ENCODE measurements at places on chromosomes 6 and 20. TPM values are rescaled to one million over a fixed set of nuclear protein-coding genes. Genes with fewer than 3 reads are reported as not detected.

TMEM244 gene
- total RNA-seq = not detected

HLA-DOB gene
- not detected for total RNA-seq

TFAP2A gene
- total RNA-seq = 0.78 TPM

CTCFL gene
- total RNA-seq = not detected

MED20 gene
- total RNA-seq = 5.6 TPM

SLC22A3 gene
- total RNA-seq = 144 TPM

PPP1R10 gene
- total RNA-seq = 28.7 TPM

CCN6 gene
- total RNA-seq = not detected

- peak overlapping the region; percentile 37 for H3K4me3 ChIP-seq
- no peaks in the 10 kb centered on the region for H3K36me3 ChIP-seq
- no peaks in the 10 kb centered on the region for H3K27me3 ChIP-seq
- peak overlapping the region; percentile 87 for H3K27ac ChIP-seq
- peaks cover 71% of the 10 kb centered on the region for H3K4me1 ChIP-seq
Observed at GRCh38 chr6:143746202-143747119, 68.7 kb downstream of the PHACTR2 start.

DNA sequence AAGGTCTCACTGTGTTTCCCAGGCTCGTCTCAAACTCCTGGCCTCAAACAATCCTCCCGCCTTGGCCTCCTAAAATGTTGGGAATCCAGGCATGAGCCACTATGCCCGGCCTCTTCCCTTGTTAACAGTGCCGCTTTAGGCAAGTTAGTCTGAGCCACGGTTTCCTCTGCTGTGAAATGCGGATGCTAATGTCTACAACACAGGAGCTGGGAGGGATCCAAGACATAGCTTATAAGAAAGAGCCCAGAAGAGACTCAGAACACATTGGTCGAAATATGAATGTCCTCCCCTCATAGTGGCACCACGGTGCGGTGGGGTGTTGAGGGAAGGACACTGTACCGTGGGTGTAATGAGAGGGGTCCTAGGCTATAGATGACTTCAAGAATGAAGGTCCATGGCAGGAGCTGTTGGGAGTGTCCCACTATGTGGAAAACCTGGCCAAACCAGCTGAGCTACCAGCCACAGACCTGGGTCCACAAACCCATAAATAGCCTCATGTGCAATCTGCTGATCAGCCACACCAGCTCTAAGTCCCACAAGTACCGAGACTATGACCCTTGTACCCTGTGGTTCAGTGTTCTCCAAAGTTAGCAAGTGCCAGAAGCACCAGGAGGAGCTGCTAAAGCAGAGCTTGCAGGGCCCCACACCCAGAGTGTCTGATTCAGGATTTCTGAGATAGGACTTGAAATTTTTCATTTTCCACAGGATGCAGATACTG lies 57.8 kb upstream of the ZFAND3 start:
- no peak overlapping the region for H3K4me3 ChIP-seq
- no peak overlapping the region for H3K27ac ChIP-seq
- H3K27me3 ChIP-seq = no peaks in the 10 kb centered on the region
- no peak for DNase-seq
- H3K4me1 ChIP-seq = no peaks in the 10 kb centered on the region
- H3K36me3 ChIP-seq = no peaks in the 10 kb centered on the region

DNA sequence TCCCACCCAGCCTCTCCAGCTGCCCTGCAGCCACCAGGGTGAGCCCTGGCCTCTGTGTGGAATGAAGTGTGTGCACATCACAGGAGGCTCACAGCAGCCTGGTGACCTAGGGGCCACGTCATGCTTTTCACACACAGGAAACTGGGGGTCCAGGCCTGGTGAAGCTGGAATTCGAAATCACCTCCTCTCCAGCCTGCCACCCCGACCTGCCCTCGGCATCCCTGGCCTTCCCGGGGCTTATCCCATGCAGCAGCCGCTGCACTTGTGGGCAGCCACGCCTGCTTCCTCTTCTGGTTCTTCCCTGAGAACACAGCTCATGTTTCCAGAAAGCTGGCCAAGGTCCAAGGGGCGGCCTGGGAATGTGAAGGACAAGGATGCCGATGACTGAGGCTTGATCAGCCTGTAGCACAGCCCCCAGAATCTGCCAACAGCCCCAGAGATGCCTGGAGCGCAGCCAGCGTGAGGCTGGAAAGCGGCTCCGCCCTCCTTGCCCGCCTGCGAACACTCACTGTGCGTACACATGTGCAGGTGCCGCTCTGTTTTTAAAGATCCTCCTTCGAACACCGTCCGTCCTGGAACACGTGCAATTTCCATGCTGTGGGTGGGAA lies 4.2 kb upstream of the NTSR1 start:
- no peak overlapping the region for H3K4me3 ChIP-seq
- DNase-seq = peak; percentile 41
- H3K4me1 ChIP-seq = peaks cover 4% of the 10 kb centered on the region
- no peak overlapping the region for H3K27ac ChIP-seq
- H3K36me3 ChIP-seq = no peaks in the 10 kb centered on the region
- no peaks in the 10 kb centered on the region for H3K27me3 ChIP-seq

DNA sequence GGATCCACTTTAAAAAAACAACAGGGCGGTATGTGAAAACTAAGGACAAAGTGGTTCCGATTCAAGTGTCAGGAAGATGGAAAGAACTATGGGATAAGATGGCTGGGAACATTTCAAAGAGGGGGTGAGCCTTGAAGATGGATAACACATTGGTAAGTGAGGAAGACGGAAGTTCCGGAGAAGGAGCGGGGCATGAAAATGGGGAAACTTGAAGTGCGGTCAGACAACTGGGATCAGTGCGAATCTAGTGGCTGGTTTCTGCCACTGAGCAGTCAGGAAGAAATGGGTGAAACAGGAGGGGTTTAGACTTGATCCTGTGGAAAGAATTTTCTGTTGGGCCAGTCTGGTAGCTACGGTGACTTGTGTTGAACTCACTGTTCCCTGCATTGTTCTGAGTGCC lies 1.2 kb downstream of the NAA20 start:
- H3K36me3 ChIP-seq = no peaks in the 10 kb centered on the region
- H3K4me1 ChIP-seq = peaks cover 10% of the 10 kb centered on the region
- no peak for DNase-seq
- peak overlapping the region; percentile 92 for H3K4me3 ChIP-seq
- H3K27me3 ChIP-seq = no peaks in the 10 kb centered on the region

GRCh38 chr6:88914895-88915598 lies 48.4 kb downstream of the RNGTT start:
- no peak overlapping the region for H3K4me3 ChIP-seq
- no peaks in the 10 kb centered on the region for H3K36me3 ChIP-seq
- H3K27me3 ChIP-seq = no peaks in the 10 kb centered on the region
- H3K4me1 ChIP-seq = peaks cover 12% of the 10 kb centered on the region
- DNase-seq = no peak
- H3K27ac ChIP-seq = no peak overlapping the region

GRCh38 chr20:50098259-50098658 lies 14.7 kb downstream of the UBE2V1 start:
- H3K4me3 ChIP-seq = no peak overlapping the region
- no peak for DNase-seq
- no peak overlapping the region for H3K27ac ChIP-seq
- no peaks in the 10 kb centered on the region for H3K27me3 ChIP-seq

DNA sequence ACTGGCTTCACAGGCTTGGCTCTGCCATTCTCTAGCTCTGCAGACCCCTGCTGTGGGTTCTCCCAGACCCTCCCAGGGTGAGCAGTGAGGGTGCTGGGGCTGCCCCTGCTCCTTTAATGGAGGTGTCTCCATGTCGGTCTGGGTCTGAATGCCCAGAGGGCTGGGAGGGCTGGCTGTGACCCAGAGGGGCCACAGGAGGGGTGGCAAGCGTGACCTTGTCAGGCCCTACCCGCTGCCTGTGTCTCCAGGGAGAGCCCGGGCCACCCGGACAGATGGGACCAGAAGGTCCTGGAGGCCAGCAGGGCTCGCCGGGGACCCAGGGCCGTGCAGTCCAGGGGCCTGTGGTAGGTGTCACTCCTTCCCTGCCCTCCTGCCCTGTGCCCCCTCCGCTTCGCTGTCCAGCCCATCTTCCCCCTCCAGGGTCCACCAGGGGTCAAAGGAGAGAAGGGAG lies 32.1 kb downstream of the COL20A1 start:
- H3K27ac ChIP-seq = no peak overlapping the region
- no peak overlapping the region for H3K4me3 ChIP-seq
- no peaks in the 10 kb centered on the region for H3K27me3 ChIP-seq
- no peaks in the 10 kb centered on the region for H3K36me3 ChIP-seq

DNA sequence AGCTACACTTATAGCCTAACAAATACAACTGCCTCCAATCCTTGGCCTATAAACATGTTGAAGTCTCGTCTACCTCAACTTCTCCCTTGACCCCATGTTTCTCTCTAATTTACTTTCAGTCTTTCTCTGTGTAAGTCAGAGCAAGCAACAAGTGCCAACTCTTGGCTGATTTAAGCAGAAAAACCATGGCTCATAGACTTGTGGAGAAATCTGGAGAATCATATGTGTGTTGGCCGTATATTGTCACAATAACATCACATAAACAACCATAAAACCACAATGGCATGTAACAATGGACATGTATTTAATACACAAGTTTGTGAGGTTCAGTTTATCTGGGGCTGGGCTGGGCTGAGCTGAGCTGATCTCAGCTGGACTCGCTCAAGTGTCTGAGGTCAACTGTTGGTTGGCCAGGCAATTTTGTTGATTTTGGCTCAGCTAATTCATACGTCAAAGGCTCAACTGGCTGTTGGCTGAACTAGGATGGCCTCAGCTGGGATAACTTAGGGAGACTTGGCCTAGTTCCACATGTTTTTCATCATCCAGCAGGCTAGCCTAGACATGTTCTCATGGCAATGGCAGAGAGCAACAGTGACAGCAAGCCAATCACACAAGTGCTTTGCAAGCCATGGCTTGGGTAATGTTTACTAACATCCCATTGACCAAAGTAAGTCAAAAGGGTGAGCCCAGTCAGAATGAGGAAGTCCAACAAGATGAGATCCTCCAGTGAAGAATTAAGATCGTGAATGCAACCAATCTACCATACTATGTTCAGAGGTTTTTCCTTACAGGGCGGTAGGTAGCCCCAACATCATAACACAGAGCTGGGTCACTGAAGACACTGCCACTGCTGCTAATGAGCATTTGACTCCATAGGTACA lies 12.9 kb upstream of the TBC1D22B start:
- no peaks in the 10 kb centered on the region for H3K36me3 ChIP-seq
- H3K27ac ChIP-seq = peak overlapping the region; percentile 95
- H3K4me3 ChIP-seq = peak overlapping the region; percentile 12

- no peak for DNase-seq
- no peaks in the 10 kb centered on the region for H3K4me1 ChIP-seq
- H3K4me3 ChIP-seq = no peak overlapping the region
- no peaks in the 10 kb centered on the region for H3K36me3 ChIP-seq
- no peak overlapping the region for H3K27ac ChIP-seq
- no peaks in the 10 kb centered on the region for H3K27me3 ChIP-seq
Observed at GRCh38 chr6:64713175-64713574, 993.9 kb downstream of the EYS start.

GRCh38 chr20:38635721-38636288 lies 34.2 kb downstream of the ARHGAP40 start:
- DNase-seq = no peak
- H3K36me3 ChIP-seq = no peaks in the 10 kb centered on the region
- no peak overlapping the region for H3K4me3 ChIP-seq

GRCh38 chr20:43537921-43538877 lies 20.6 kb upstream of the SGK2 start:
- no peak for DNase-seq
- H3K27me3 ChIP-seq = no peaks in the 10 kb centered on the region
- H3K4me3 ChIP-seq = no peak overlapping the region
- no peaks in the 10 kb centered on the region for H3K4me1 ChIP-seq
- H3K27ac ChIP-seq = no peak overlapping the region

GRCh38 chr20:5400164-5400762 lies 83.5 kb upstream of the PROKR2 start:
- H3K4me1 ChIP-seq = no peaks in the 10 kb centered on the region
- no peak overlapping the region for H3K27ac ChIP-seq
- no peaks in the 10 kb centered on the region for H3K36me3 ChIP-seq
- DNase-seq = no peak

DNA sequence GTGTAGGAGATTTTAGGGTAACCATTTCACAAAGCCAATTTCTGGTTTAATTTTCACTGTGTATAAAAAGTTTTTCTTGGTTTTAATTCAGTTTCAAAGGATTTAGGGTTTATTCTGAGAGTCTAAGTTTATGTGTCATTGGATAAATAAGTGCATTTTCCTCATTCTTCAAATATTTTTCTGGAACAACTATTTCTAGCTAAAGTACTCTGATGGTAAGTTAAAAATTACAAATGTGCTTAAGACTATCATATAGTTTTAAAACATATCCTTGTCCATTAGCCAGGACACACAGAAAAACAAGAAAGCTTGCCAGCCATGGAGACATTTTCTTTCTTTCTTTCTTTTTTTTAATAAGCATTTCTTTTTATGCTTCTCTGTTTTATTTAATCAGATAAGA lies 333.0 kb downstream of the RFPL4B start:
- no peak overlapping the region for H3K4me3 ChIP-seq
- no peak for DNase-seq
- H3K27me3 ChIP-seq = no peaks in the 10 kb centered on the region
- H3K27ac ChIP-seq = no peak overlapping the region

- H3K4me3 ChIP-seq = peak overlapping the region; percentile 83
- H3K36me3 ChIP-seq = no peaks in the 10 kb centered on the region
- H3K4me1 ChIP-seq = peaks cover 9% of the 10 kb centered on the region
- DNase-seq = no peak
- H3K27ac ChIP-seq = peak overlapping the region; percentile 59
Observed at GRCh38 chr20:32742322-32743236, 688 bp downstream of the COMMD7 start.

- no peak overlapping the region for H3K27ac ChIP-seq
- no peak for DNase-seq
- H3K4me1 ChIP-seq = peaks cover 8% of the 10 kb centered on the region
Observed at GRCh38 chr6:27251606-27252251, 4.2 kb downstream of the PRSS16 start.

DNA sequence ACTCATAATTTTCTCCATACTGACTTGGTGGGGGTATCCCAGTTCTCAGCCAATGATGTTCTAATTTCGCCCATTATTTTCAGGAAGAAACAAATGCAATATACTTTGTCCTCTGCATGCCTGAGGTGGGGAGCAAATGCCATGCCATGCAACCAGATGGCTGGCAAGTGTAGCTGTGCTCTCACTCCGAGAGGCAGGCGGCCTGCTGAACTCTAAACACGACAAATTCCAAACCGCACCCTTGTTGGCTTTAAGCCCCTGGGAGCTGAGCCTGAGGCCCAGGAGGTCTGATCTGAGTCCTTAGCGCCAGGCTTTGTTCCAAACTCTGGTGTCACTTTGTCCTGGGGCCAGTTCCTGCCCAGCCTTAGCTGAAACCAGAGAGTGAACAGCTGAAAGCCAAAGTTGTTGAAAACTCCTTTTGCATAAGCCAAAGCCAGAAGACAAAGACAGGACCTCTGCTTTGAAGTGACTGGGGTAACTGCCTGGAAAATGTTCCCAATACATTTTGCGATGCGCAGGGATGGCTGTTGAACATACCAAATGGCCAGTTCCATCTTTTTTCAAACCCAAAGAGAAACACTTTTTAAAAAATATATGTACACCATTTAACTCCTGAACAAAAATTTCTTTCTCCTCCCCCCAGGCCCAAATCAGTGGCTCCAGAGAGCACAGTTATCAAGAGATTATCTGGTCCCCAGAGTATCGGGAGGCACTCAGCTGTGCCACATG lies 46.2 kb downstream of the TTI1 start:
- H3K4me1 ChIP-seq = peaks cover 46% of the 10 kb centered on the region
- peaks cover 5% of the 10 kb centered on the region for H3K36me3 ChIP-seq
- DNase-seq = peak; percentile 50
- peak overlapping the region; percentile 35 for H3K27ac ChIP-seq

Data from thoracic aorta (tissue), 2 donors.